IMR-90 (cell line): ENCODE measurements at places on chromosomes 1 and 21. TPM values are rescaled to one million over a fixed set of nuclear protein-coding genes. Genes with fewer than 3 reads are reported as not detected.

- no peak for DNase-seq
Observed at GRCh38 chr1:3271866-3272265, 182.6 kb upstream of the ARHGEF16 start.

LCE1E gene
- total RNA-seq, result not detected in 2 replicates

DNA sequence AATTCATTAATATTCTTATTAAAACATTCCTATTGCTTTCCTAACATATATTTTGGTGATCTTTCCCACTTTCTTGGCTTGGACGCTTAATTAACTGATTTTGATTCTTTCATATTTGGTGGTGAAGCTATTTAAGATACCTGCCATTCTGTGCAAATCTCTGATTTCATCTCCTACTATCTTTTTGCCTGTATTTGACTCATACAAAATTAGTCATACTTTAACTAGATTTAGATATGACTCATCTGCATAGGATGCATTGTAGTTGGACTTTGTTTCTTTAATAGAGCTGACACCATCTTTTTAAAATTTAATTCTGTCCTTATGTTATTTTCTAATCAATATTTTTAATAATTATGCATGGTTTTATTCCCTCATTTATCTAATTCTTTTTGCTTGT is 93.8 kb upstream of the PLPPR4 start:
- DNase-seq, result peak; percentile 66

DNA sequence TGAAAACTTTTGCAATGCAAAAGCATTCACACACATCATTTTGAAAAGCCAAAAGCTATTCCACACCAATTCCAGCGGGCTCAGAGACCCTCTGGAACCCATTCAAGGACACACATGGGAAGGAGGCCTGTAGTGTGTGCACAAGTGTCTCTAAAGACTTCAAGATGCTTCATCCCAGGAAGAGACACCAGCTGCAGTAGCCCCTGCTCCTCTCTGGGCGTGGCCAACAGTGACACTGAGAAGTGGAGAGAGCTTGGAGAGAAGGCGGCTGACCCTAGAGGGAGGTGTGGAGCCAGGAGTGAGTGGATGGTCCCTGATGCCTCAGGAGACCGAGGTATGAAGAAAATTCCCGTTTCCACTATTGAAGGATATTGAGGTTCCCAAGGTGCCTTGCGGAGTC is 14.9 kb upstream of the TNNI1 start:
- DNase-seq, result peak; percentile 26

GRCh38 chr1:103948526-103948925 is 198.8 kb downstream of the AMY1C start:
- DNase-seq, result no peak

ZMYND12 gene
- total RNA-seq, result under 0.01 TPM in 1 of 2 replicates, not detected in the other

DNA sequence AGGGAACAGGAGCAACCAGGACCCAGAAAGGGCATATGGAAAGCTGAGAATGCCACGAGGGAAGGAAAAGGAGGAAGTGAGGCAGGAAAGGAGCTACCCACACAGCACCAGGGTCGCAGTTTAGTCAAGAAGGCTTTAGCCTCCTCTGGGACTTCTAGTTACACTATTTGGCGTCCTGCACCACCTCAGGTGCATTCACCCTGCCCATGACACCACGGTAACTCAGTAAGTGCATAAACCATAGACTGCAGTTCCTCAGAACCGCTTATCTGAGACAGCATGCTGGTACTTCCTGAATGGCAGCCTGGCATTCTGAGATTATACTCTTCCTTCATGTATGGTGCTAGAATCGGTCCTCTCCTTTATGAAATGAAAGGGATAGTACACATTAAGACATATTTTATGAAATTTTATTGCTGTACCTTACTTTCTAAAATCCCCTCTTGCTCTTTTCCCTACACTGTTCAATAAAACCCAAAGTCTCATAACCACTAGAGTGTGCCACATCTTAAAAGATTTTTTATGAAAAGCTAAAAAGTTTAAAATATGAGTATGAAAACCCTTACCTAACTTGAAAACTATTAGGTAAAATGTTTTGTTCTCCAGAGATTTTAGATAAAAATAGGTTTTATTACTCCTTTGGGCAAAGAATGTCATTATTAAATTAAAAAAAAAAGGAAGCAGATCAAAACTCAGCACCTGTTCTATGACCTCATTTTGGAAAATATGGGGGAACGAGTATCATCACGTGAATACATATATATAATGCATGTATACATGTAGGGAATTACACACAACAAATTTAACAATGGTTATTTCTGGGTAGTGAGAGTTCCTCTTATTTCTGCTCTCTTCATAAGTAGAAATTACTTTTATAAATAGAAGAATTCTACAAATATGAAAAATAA is 67.3 kb downstream of the VAV3 start:
- no peak for DNase-seq

DNA sequence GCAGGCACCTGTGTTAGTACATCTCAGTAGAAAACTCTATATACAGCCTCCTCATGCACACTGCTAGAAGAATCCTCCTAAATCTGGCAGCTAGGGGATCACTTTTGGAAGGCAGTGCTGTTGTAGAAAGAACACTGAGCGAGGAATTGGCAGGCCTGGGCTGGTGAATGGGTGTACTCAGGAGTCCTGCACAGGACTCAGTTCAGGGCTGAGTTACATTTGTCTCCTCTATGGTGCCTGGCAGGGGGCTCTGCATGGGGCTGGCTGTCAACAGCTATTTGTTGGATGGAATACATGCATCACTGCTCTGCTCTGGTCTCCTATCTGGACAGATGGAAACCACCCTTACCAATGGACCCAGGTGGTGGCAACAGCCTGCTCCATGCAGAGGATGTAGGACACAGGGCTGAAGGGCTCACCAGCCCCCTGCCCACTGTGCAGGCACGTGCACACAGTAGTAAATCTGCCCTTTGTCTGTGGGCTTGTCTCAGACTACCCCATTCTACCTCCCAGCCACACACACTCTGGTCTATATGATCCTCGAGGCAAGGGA is 74.2 kb downstream of the LRIG2 start:
- DNase-seq, result no peak

RGS18 gene
- under 0.01 and 0.18 TPM in 2 replicates for total RNA-seq

PLA2G2D gene
- not detected in 2 replicates for total RNA-seq

DNA sequence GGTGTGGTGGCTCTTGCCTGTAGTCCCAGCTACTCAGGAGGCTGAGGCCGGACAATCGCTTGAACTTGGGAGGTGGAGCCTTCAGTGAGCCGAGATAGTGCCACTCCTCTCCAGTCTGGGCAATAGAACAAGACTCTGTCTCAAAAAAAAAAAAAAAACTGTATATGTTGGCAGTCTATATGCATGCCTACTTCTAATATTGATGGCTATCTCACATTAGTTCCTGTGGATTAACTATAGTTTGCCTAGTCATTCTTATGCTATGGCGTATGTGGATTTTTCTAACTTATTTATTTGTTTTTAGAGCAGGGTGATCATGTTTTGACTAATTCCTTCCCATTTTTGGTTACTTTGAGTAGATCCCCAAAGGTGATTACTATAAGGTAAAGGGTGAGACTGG is 9.4 kb downstream of the GSTM1 start:
- no peak for DNase-seq

GRCh38 chr1:201499191-201499590 is 7.7 kb downstream of the CSRP1 start:
- DNase-seq, result no peak

ADGRL4 gene
- total RNA-seq, result 3.2 and 8.6 TPM in 2 replicates

- no peak for DNase-seq
Observed at GRCh38 chr21:39976800-39977199, 109.6 kb downstream of the PCP4 start.

DNA sequence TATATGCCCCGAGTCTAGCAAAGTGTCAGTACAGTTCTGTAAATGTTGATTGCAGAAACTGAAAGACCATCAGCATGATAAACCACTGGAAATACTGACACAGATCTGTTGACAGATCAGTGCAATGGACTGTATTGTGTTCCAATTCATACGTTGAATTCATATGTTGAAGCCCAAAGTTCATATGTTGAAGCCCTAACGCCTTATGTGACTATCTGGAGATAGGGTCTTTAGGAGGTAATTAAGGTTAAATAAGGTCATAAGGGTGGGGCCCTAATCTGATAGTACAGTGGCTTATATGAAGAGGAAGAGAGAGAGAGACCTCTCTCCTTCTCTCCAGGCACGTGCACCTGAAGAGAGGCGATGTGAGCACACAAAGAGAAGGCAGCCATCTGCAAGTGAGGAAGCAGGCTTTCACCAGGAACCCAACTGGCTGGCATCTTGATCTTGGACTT is 144.7 kb downstream of the MRPL39 start:
- no peak for DNase-seq

GRCh38 chr1:64223329-64224151 is 20.1 kb downstream of the UBE2U start:
- DNase-seq, result peak; percentile 95

- DNase-seq, result no peak
Observed at GRCh38 chr1:183390561-183390960, 27.6 kb downstream of the NMNAT2 start.

GRCh38 chr1:193543259-193543658 is 356.8 kb upstream of the B3GALT2 start:
- no peak for DNase-seq

DNA sequence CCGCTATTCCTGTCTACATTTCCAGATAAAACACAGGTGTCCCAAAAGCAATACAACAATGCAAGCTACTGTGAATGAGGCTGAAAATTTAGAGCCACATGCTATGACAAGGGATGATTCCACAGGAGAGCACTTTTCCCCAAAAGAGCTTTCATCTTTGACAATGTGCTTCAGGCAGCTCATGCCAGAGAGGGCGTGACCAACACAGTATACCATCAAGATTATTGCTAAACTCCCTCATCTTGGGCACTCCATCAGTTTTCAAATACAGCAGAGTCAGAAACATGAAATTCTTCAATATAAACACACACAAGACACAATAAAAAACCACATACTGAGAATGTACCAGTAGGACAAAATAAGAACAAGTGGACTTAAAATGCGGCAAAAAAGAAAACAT is 6.7 kb downstream of the GON4L start:
- no peak for DNase-seq

PLA2G4A gene
- total RNA-seq, result 3.8 and 4.4 TPM in 2 replicates
